ENCODE measurements at places on chromosomes 16 and 17. TPM values are rescaled to one million over a fixed set of nuclear protein-coding genes. Genes with fewer than 3 reads are reported as not detected.

The KRTAP17-1 gene
- not detected for polyA plus RNA-seq

The ADAD2 gene
- polyA plus RNA-seq: 0.16 TPM

The PITPNM3 gene
- 10.0 TPM for polyA plus RNA-seq

The EVI2B gene
- 3.1 TPM for polyA plus RNA-seq

The MMP15 gene
- 18.4 TPM for polyA plus RNA-seq

The CACNA1H gene
- polyA plus RNA-seq: 32.8 TPM

The FN3K gene
- polyA plus RNA-seq: 36.7 TPM

- no peak for DNase-seq
Measured at GRCh38 chr17:62666061-62666800, 38.8 kb downstream of the MRC2 start.

DNA sequence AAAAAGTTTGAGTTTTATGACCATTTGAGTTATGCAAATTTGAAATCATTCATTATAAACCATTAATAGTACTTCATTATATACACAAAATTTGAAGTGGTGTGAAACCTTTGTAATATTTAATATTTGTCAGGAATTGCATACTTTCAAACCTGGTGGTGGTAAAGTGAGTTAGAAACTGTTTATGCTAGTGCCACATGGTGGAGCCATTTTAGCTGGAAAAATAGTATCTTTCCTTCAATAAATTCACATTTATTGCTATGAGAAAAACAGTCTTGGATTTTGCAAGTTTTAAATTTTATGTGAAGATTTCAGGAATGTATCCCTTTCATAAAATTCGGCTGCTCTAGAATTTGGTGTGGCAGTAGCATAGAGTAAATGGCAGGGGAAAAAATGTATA lies 7.3 kb upstream of the BLMH start:
- no peak for DNase-seq

DNA sequence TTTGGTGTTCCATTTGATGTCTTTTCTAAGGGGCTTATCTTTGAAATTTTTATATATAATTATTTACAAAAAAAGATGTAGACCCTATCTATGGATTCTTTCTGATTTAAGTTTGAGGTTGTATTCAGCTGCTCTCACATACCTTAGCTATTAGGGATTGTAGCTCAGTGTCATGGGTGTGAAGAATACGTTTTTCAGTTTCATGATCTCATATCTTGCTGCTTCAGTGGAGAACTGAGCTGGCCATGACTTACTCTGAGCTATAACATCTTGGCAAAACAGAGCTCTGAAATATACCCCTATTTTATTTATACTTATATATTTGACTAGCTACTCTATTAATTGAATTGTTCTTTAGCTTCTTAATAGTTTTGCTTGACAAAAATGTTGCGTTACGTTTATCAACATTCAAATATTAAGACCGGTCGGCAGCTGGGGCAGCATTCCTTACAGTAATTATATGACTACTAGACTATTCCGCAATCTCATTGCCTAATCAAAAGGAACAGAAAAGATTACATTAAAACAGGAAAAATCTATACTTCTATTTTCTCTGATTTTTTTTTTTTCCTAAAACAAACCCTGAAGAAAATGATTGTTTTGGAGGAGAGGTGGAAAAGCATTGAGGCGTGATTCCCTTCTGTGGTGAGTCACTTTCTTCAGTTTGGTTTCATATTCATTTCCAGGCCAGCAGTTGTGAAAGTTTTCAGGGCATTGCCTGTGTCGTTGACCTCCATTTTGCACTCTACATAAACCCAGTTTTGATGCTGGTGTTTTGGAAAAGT lies 24.1 kb upstream of the KRT24 start:
- DNase-seq: peak; percentile 27

GRCh38 chr16:58018803-58019202 lies 6.8 kb upstream of the MMP15 start:
- DNase-seq: no peak

GRCh38 chr17:73317513-73318426 lies 6.0 kb upstream of the CDC42EP4 start:
- DNase-seq: no peak

DNA sequence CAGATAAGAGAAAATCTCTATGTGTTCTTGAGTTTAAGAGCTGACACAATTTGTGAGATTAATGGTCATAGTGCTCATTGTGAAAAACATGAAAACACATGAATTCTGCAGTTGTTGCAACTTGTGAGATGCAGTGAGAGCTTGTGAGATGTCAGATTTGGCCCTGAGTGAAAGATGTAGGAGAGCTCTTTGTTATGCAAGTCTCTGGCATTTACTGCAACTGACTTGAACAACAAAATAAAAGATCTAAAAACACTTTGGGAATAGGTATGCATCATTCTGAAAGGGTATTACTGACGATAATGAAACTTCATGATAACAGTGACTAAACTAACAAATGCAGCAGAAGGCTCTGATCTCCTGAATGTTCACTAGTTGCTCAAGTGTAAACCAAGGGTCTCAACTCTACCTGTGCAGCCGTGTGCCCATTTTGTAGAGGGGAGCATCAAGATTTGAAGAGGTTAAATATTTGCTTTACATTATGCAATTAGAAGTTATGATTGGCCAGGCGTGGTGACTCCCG lies 50.8 kb upstream of the SMIM36 start:
- DNase-seq: no peak

DNA sequence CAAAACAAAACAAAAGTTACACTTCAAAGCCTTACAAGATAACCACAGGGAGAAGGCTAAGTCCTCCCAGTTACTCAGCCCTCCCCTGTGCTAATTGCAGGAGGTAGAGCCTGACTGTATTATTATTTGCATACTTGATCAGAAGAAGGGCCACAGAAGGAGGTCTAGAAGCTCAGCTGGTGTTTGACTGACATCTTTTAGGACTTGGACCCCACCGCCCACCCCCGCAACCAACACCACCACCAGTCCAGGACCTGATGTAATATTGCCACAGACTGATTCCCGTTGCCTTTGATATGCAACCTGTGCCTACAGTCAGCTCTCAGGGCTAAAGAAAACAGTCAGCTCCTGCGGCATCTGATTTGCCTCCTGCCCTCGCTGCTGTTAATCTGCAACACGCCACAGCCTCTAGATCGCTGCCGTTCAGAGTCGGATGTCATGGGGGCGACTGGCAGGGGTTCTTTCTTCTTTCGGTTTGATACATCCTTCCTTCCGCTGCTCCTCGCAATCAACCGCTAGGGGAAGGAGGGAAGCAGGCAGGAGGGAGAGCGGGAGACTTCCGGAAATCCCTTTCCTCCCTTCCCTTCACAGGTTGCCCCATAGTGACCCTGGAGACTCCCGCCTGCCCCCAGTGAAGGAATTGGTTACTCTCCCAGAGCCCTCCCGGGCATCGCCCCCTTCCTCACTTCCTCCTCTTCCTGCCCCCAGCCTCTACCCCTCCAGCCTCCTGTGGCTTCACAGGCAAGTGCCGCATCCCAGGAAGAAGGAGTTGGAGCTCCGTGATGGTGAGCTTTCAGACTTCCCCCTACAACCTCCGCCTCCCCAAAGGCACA lies 90.5 kb upstream of the SOX9 start:
- peak; percentile 77 for DNase-seq

DNA sequence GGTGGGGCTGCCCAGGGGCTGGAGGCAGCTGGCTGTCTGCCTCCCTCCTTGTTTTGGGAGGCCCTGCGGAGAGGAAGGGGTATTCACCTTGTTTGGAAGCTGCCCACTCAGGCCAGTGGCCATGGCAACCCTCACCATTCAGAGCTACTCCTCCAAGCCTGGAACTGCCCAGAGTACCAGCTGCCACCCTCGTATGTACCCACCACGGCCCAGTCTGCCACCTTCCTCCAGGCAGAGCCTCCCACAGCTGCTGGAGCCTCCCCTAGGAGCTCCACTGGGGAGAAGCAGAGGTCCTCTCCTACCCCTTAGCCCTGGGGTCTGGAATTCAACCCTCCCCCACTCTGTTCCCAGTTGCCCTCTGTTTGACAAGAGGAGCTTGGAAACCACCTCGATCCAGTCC lies 90.7 kb downstream of the AXIN2 start:
- DNase-seq: no peak

GRCh38 chr17:8001976-8002720 lies at the start of gene GUCY2D:
TSS of gene GUCY2D (plus strand) at chr17:8002615. CDS start at chr17:8003048, 433 bp downstream.
- DNase-seq: no peak

DNA sequence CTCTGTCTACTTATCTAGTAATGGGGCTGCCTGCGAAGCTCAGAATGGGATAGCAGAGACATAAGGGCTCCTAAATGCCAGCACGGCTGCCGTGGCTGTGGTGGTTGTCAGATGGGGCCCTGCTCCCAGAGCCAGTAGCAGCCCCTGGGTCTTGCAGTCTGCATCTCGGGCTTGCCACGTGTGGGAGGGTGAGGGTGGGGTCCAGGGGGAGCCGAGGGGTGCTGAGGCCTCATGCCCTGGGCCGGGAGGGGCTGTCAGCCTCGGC lies 88.8 kb upstream of the GSE1 start:
- DNase-seq: no peak

GRCh38 chr16:4320571-4321137 lies 4.8 kb downstream of the GLIS2 start:
- no peak for DNase-seq

GRCh38 chr17:81536299-81537290 lies 8.4 kb downstream of the FSCN2 start:
- DNase-seq: no peak

DNA sequence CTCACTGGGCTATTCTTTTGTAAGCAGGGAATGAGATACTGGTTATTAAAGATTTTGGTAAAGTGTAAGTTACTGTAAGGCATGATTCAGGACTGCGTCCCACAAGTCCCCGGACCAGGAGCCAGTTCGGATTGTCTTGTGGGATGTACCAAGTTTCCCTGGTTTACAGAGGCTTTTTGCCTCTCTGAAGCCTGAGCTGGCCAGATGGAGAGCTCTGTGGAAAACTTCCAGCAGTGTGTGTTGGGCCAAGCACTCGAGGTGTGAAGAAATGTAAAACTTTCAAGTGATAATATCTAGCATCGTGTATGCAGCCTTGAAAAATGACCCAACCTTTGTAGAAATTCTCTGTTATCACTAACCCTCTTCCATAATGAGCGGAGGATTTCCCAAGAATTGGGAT lies 2.4 kb downstream of the EPN2 start:
- DNase-seq: no peak

DNA sequence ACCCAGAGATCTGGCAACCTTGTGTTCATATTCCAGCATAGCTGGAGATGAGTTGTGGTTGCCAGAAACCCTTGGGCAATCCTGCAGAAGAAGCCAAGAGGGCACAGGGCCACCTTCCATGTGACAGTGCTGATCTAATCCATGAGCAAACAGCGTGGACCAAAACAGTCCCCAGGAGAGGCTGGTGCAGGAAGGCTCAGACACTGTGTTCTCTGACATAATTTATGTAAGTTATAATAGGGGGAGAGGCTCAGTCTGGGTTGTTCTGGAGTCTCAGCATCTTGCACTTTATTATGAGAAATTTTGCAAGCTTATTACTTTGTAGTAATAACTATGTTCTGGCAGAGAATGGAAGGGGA lies 273.9 kb downstream of the HAPSTR1 start:
- DNase-seq: no peak
